ENCODE measurements at places on chromosomes 13 and 19. TPM values are rescaled to one million over a fixed set of nuclear protein-coding genes. Genes with fewer than 3 reads are reported as not detected.

ZNF418 gene
- 25.7 TPM for polyA plus RNA-seq

MYO16 gene
- 0.37 TPM for polyA plus RNA-seq

ADAMTS10 gene
- 51.8 TPM for polyA plus RNA-seq

CDC42EP5 gene
- 37.1 TPM for polyA plus RNA-seq

Data from renal cortex interstitium (tissue), 15 donors.